ENCODE measurements at places on chromosomes 6 and 20.

- DNase-seq = peak; percentile 43
Observed at GRCh38 chr6:74356391-74356790, 660.4 kb downstream of the CD109 start.

DNA sequence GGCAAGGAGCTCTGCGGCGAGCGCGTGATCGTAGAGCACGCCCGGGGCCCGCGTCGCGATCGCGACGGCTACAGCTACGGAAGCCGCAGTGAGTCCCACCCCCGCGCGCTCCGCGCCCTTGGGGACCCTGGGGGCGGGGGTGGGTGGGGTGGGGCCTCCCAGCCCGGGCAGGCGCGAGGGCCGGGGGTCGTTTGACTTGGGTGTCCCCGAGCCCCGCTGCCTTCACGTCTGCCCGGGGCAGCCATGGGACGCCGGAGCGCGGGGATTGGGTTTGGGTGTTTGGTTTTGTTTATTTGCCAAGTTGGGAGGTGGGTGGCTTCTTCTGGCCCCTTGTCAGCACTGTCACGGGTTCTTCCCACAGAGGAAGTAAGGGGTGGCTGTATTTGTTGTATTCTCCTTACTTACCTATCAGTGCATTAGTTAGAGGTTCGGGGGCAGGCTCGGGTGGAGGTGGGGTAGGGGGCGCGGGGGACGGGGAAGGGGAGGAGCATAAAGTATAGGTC lies 777 bp downstream of the SRSF6 start:
- DNase-seq = no peak

- no peak for DNase-seq
Observed at GRCh38 chr20:51452091-51452613, 90.4 kb downstream of the NFATC2 start.

DNA sequence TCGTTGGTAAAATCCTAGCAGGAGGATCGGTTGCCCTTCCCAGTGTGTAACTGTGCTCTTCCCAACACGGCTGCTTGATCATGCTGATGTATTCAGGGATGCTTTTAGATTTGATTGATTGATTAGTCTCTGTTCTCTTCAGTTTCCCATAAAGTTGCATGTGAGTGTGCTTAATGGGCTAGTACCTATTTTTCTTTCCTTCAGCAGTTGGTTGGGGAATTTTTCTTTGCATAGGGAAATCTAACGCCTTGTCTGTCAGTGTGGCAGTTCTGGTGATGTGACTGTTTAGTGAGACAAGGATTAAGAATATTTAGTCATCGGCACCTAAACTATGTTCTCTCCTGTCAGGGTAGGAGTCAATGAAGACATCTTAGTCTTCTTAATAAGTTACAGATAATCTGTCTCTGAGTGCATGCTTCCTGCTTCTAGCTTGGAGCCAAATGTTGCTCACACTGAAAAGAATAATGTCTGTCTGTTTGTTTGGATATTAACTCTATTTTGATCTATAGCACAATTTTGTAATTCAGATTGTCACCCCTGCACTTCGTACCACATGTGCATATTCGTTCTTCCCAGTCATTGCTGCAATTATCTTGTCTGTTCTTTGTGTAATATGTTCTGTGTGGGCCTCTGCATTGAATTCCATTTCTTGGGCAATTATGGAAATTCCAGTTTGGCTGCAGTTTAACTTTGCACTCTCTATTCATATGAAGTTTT lies 169.9 kb downstream of the EDN1 start:
- no peak for DNase-seq

DNA sequence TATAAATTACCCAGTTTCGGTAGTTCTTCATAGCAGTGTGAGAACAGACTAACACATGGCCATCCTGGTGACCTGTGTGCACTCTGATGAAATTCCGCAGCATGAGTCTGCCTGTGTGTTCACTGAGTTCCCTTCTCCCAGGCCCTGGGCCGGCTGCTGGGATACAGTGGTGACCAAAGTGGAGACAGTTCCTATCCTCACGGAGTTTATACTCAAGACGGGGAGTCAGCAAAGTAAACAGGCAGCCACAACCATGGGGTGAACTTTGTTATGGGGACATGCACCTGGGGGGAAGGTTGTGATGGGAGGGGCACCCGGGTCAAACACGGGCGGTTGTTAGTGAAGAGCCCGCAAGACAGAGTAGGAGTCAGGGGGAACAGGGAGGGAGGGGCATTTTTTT lies 202.0 kb downstream of the CDH4 start:
- no peak for DNase-seq

GRCh38 chr6:100850174-100850573 lies 31.0 kb downstream of the ASCC3 start:
- DNase-seq = no peak

DNA sequence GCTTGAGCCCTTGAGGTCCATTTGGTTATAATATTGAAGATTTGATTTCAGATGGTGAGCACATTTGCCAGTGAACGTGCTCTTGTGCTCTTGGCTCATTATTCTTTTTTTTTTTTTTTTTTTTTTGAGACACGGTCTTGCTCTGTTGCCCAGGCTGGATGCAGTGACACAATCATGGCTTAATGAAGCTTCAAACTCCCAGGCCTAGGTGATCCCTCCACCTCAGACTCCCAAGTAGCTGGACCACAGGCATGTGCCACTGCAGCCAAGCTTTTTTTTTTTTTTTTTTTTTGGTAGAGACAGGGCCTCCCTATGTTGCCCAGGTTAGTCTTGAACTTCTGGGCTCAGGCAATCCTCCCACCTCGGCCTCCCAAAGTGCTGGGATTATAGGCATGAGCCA lies 176.2 kb downstream of the KLHL32 start:
- DNase-seq = no peak

DNA sequence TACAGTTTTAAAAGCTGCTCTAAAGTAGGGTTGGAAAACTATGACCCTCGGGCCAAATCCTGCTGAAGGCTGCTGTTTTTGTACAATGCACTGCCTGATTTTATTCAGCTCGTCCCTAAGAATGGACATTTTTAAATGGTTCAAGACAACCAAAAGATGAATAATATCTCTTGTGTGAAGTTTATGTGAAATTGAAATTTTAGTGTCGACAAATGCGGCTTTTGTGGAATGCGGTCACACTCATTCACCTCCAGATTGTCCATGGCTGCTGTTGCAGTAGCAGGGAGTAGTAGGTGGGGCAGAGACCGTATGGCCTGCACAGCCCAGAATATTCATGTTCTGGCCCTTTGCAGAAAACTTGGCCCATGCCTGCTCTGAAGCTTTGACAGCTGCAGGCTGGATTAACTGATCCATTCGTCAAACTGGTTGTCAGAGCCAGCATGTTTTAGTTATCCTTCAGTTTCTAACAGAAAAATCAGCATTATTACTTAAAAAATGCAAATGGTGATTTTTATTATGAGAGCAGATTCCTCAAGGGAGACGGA lies 91.6 kb downstream of the PSMG4 start:
- no peak for DNase-seq

- DNase-seq = no peak
Observed at GRCh38 chr6:29567991-29568390, 8.5 kb upstream of the UBD start.

- DNase-seq = no peak
Observed at GRCh38 chr6:32581315-32582095, 8.1 kb downstream of the HLA-DRB1 start.

DNA sequence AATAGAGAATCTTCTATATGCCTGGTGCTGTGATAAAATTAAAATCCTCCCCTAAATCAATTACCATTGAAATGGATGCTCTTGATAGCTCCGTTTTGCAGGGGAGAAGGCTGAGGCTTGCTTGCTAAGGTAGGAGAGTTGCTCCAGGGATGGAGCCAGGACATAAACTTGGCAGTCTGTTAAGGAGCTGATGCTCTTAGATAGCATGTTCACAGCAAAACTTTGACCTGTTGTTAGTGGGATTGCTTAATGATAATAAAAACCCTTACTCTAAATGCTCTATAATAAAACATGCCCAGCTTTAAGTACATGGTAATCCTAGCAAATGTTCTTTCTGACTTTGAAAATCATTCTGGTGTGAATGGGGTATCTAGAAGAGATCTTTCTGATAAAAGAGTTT lies 228.4 kb upstream of the JAG1 start:
- DNase-seq = no peak

GRCh38 chr6:1604158-1605003 lies 5.3 kb upstream of the FOXC1 start:
- peak; percentile 77 for DNase-seq

- no peak for DNase-seq
Observed at GRCh38 chr6:28239636-28240035, 12.4 kb downstream of the ZKSCAN4 start.

DNA sequence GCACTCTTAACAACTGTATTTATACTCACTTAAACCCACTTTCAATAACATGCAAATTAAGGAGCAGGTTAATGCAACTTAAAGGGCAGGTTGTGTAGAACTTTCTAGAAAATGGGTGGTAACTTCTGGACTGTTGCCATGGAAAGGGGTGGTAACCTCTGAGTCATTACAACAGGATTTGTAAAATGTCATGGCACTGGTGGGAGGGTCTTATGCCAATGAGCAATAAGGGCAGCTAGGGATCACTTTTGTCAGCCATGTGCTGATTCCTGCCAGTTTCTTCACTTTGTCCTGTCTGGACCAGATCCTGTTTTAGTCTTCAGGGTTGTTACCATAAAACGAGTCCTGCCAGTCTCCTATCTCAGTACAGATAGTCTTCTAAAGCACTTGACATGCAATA lies 560.5 kb upstream of the PTCHD4 start:
- no peak for DNase-seq

DNA sequence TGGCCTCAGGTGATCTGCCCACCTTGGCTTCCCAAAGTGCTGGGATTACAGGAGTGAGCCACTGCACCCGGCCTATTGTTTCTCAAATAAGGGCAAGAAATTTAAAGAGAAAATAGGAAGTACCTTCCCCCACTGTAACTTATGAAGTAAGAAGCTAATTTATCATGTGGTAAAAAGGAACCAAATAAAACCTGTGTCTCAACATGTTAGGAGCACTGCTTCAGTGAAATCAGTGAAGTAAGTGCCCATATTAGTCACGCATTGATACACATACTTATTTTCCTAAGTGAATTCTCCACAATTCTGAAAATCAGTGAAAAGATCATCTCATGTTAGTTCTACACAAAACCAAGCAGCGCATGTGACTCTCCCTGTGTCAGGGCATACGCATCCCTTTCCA lies 14.2 kb upstream of the LPA start:
- DNase-seq = no peak

GRCh38 chr20:24448170-24448569 lies 21.3 kb upstream of the SYNDIG1 start:
- no peak for DNase-seq

- no peak for DNase-seq
Observed at GRCh38 chr20:50482396-50482981, 27.7 kb upstream of the PTPN1 start.

GRCh38 chr6:34324738-34325444 lies 67.6 kb downstream of the NUDT3 start:
- no peak for DNase-seq

GRCh38 chr20:50323209-50323608 lies 132.6 kb downstream of the CEBPB start:
- DNase-seq = no peak

- DNase-seq = peak; percentile 75
Observed at GRCh38 chr6:73262671-73263569, at the start of gene KHDC1. KHDC1 (minus strand) TSS chr6:73263196; CDS start chr6:73242517, 20,679 bp downstream.

DNA sequence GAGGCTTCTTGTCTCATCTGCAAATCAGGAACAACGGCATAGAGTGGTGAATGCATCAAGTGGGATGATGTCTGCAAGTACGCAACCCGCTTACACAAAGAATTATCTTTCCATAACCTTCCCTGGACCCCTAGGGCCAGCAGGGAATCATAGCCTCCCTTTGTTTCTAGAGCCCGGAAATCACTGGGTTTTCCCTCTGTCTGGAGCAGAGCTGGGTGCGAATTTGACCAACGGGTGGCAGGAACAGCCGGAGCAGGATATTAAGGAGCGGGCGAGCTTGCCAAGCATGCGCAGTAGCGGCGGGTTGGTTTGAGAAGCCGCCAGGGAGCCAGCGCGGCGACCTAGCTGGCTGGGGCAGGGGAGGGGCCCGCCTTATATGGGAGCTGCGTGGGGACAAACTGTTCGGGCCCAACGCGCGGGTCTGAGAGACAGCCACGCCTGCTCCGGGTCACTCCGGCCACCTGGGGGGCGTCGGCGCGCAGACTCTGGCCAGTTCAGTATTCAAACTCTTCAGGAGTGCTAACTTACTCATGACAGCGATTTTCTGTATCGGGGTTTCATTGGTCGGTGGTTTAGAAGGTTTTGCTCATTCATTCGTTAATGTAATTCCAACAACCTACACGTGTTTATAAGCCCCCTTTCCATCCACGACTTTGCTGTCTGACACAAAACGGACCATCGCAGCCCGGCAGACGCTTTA lies 1.6 kb upstream of the KIF16B start:
- peak; percentile 37 for DNase-seq

- DNase-seq = no peak
Observed at GRCh38 chr20:40238511-40238910, 450.5 kb downstream of the MAFB start.

GRCh38 chr6:157403686-157404051 lies 22.7 kb downstream of the ZDHHC14 start:
- no peak for DNase-seq

DNA sequence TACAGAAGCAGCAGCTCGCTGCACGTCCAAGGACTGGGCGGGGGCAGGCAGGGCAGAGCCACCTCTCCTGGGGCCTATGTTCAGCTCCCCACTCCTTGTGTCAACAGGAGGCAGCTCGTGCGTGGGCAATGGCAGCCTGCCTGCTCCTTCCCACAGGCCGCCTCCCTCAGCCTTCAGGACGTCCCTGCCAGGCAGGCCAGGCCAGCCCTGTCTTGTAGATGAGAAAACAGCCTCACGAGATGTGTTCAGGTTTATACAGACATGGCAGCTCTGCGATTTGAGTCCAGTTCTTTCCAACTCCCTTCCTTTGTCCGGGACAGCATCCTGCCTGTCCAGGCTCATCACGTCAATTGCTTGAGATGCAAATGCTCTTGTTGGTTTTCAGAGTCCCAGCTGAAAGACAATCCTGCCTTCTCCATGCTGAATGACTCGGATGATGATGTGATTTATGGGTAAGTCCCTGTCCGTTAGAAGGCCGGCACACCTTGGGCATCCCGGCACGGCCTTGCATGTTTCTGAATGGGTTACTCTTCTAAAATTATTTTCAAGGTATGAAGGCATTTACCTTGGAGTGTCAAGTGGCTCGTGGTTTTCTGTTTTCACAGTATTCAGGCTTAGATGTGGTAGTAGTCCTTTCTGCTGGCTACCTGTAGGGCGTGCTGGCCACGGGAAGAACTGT lies 13.5 kb downstream of the DYNLT1 start:
- DNase-seq = no peak

GRCh38 chr6:37242429-37243052 lies 15.0 kb upstream of the TBC1D22B start:
- DNase-seq = peak; percentile 79

All from HTR-8/SVneo (cell line).